ENCODE measurements at places on chromosomes 16 and 17.

GRCh38 chr17:57424777-57425188, 168.5 kb downstream of the MSI2 start:
- no peak for DNase-seq

DNA sequence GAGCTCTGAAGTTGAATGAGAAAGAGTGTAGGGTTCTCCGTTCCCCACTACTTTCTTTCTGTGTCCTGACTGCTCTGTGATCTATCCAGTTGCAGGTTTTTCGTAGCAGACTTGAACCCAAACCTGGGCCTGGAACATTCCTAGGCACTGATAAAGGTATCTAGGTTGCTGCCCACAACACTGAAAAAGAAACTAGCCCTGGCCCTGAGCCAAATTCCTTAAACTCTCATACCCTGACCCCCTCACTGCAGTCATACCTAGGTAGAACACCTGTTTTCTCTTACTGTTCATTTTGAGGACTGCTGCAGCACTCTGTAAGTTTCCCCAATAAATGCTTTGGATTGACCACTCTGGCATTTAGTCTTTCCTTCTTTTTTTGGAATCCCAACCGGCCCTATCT, 5.4 kb downstream of the HYDIN start:
- DNase-seq = no peak

DNA sequence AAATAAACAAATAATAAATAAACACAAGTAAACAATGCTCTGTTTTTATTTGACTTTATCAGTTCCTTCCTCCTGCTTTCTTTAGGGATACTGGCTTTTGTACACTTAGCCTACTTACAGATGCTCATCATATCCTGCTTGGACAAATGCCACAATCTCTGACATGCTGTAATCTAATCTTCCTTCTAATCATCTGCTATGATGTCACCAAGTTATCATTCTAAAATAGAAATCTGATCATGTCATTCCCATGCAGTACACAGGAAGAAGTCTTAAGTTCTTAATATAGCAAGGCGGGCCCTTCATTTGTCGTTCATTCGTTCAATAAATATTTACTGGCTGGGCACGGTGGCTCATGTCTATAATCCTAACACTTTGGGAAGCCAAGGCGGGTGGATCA, 9.1 kb upstream of the UBB start:
- no peak for DNase-seq

- no peak for DNase-seq
These were observed 206.3 kb downstream of the RAB11FIP4 start for GRCh38 chr17:31597646-31598398.
